GM03348 (cell line): ENCODE measurements at places on chromosomes 7 and 10.

- DNase-seq: no peak
These were observed 23.5 kb downstream of the TRIM24 start for GRCh38 chr7:138483531-138483930.

- no peak for DNase-seq
These were observed 21.5 kb upstream of the TMEM213 start for GRCh38 chr7:138776166-138776833.

- peak; percentile 92 for DNase-seq
These were observed 221.0 kb downstream of the PHTF2 start for GRCh38 chr7:78019447-78020135.

- DNase-seq: no peak
These were observed 38.8 kb downstream of the RAMP3 start for GRCh38 chr7:45196374-45196773.

DNA sequence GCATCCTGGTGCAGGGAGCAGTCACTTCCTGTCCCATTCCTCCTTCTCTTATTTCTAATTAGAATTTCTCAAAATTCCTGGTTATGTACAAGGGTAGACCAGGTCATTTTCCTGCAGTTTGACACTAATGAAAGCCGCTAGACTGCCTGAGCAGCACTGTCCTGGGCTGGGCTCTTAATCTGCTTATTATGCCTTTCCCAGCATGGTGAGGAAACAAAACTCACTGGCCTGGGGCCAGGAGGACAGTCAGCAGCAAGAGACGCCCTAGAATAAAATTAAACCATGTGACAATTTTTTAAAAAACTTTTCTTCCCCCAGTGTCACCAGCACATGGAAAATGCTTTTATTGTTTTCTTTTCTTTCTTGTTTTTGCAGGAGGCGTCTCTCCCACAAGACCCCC is 647.5 kb downstream of the TYW1 start:
- no peak for DNase-seq
